Fibroblast of lung (primary cell): ENCODE measurements at places on chromosomes 11 and 22. TPM values are rescaled to one million over a fixed set of nuclear protein-coding genes. Genes with fewer than 3 reads are reported as not detected.

MS4A3 gene
- not detected in 2 replicates for total RNA-seq

INPP5J gene
- 0.26 and 0.33 TPM in 2 replicates for total RNA-seq

PSMA1 gene
- total RNA-seq: 136 and 165 TPM in 2 replicates

ANO1 gene
- total RNA-seq: 0.26 and 0.99 TPM in 2 replicates

SLC22A6 gene
- not detected in 2 replicates for total RNA-seq

P2RY2 gene
- total RNA-seq: under 0.01 and 0.17 TPM in 2 replicates

MPZL3 gene
- total RNA-seq: 0.26 and 0.33 TPM in 2 replicates

DBX1 gene
- total RNA-seq: not detected in 2 replicates

MYOD1 gene
- total RNA-seq: not detected in 2 replicates

PHF21B gene
- total RNA-seq: under 0.01 and 0.17 TPM in 2 replicates

ZFTA gene
- total RNA-seq: 12.9 and 14.4 TPM in 2 replicates
